Cortex of kidney (tissue), 1 donor: ENCODE measurements at places on chromosomes 1 and 21.

GRCh38 chr1:178541829-178542553 lies 29.1 kb downstream of the TEX35 start:
- DNase-seq = no peak

DNA sequence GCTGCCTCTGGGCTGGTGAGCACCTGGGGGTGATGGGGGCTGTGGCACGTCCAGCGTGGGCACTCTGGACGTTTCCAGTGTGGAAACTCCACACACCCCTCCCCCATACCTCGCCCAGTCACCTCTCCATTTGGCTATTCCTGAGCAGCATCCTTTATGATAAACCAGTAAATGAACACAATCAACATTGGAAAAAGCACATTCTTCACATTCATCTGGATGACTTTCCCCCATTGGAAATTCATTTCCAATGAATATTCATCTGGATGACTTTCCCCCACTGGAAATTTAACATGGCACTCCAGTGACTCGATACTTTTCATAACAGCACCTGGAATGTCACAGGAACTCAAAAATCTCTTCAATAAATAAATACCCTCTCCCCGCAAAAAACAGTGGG lies 104.8 kb upstream of the KRTAP19-8 start:
- no peak for DNase-seq

DNA sequence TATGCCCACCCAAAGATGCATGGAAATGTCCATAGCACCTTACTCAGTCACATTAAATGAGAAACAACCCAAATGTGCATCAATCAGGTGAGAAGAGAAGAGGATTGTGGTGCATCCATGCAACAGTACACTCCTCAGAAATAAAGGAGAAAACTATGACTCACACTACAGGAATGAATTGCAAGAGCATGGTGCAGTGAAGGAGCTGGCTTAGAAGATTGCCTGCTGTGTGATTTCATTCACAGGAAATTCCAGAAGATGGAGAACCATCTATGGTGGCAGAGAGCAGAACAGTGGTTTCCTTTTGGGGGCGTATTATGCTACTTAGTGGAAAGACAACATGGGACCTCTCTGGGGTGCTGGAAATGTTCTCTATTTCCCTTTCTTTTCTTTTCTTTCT lies 278.6 kb upstream of the AJAP1 start:
- no peak for DNase-seq

- DNase-seq = no peak
Measured at GRCh38 chr1:112776688-112777087, 61.6 kb upstream of the PPM1J start.

DNA sequence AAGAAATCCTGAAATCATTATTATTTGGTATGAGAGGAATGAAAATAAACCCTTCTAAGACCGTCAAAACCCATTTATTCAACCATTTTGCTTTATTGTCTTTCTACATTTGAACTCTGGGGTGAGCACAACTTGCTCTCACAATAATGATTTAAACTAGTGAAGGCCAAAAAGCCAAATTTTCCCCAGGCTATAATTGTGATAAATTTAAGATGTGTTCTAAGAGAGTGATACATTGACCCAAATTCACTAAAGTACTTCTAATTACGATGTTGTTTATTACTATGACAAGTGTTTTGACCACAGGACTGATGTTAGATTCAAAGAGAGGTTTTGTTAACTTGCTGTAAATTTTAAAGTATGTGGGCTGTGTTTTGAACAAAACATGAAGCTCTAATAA lies 670.9 kb upstream of the NR5A2 start:
- DNase-seq = no peak
